ENCODE measurements at places on chromosomes 12 and 14. TPM values are rescaled to one million over a fixed set of nuclear protein-coding genes. Genes with fewer than 3 reads are reported as not detected.

Gene MMP19
- 2.1 TPM for total RNA-seq

Gene NRIP2
- 1.1 TPM for total RNA-seq

Gene ETFBKMT
- total RNA-seq: 7.9 TPM

Gene SAMD15
- total RNA-seq: 0.77 TPM

Gene RAB3IP
- 39.4 TPM for total RNA-seq

DNA sequence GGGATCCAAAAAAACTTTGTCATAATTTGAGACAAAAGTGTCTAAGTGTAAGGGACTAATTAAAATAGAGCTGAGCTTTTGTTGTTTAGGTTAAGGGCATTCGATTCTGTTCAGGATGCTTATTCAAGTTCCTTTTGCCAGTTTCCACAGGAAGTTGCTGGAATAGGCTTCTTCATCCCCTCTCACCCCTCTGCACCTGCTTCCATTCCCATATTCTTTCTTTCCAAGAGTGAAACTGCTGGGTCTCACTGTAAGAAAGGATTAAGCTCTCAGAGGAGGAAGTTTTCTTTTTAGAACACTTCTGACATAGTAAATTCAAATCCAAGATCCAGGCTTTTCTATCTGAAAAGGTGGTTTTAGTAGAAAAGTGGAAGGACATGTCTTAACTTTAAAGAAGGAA lies 61.4 kb downstream of the POLR3B start:
- DNase-seq: no peak

- DNase-seq: no peak
Measured at GRCh38 chr12:95733141-95733825, 57.3 kb downstream of the NTN4 start.

DNA sequence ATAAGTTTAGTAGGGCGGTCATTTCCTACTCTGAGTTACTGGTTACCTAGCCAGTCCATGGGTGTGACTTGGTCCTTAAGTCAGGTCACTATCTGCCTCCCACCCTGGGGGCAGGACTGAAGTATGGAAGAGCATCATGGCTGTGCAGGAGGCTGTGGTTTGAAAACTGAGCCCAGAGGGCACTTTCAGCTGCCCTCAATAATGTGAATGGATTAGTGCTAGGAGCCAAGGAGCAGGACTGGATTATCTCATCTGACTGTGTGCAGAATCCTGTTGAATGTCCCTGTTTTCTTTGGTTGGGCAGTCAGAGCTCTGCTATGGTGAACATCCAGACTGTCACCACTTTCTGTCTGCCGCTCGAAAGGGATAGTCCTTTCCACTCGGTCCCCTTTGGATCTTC lies 1.6 kb downstream of the ATXN7L3B start:
- DNase-seq: no peak

DNA sequence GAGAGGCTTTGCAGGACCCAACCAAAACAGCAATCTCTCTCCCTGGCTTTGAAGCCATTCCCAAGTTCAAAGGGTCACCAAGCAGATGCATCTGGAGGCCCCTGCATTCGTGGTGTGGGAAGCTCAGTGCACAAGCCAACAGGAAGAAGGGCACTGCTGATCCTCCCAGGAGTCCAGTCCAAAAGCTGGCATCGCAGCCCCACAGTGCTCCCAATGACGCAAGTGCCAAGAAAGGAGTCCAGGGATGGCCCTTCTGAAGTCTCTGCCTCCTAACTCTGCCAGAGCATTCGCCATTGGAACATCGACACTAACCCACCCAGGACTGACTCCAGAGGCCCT lies 25.1 kb downstream of the PXN start:
- DNase-seq: no peak

GRCh38 chr14:71236487-71236886 lies 329.2 kb downstream of the PCNX1 start:
- no peak for DNase-seq

- no peak for DNase-seq
Measured at GRCh38 chr12:76255692-76256091, 92.5 kb downstream of the BBS10 start.

DNA sequence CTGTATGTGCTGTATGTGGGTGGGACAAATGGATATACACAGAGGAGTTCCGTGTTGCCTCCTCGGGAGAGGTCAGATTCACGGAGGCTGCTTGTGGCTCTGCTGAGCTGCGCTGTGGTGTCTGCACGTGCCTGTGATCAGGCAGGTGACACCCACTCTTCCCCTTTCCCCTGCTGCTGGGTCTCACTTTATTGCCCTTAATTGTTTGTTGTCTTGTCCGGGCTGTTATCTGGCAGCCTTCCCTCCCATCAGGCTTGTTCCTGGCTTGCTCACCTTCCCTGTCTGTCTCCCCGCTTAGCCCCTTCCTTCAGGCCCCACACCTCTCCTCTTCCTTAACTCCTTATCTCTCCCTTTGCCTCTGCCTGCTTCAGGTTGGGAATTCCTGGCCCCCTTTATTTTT lies 13.5 kb downstream of the WNT5B start:
- no peak for DNase-seq

DNA sequence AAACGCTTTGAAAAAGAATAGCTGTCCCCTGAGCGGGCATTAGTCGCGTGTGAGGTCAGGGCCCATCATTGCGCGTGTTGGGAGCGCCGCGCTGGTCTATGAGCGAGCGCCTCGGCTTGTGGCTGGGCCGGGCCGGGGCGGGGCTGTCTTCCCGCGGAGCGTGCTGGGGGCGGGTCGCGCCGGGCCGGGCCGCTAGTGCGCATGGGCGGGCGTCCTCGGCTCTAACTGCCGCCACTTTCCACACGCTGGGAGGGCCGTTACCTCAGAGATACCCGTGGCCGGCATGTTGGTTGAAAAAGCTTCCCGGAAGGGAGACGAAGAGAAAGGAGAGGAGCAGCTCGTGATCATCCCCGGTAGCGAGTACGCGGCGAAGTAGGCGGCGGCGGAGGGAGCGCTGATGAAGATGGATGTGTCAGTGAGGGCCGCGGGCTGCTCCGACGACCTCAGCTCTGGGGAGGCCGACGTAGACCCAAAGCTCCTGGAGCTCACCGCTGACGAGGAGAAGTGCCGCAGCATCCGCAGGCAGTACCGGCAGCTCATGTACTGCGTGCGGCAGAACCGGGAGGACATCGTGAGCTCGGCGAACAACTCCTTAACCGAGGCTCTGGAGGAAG lies at the start of gene EID3:
Gene EID3 (plus strand): TSS at position 202 of the 614 bp plus-strand sequence. CDS start 196 bp downstream, at position 398.
- peak; percentile 96 for DNase-seq

DNA sequence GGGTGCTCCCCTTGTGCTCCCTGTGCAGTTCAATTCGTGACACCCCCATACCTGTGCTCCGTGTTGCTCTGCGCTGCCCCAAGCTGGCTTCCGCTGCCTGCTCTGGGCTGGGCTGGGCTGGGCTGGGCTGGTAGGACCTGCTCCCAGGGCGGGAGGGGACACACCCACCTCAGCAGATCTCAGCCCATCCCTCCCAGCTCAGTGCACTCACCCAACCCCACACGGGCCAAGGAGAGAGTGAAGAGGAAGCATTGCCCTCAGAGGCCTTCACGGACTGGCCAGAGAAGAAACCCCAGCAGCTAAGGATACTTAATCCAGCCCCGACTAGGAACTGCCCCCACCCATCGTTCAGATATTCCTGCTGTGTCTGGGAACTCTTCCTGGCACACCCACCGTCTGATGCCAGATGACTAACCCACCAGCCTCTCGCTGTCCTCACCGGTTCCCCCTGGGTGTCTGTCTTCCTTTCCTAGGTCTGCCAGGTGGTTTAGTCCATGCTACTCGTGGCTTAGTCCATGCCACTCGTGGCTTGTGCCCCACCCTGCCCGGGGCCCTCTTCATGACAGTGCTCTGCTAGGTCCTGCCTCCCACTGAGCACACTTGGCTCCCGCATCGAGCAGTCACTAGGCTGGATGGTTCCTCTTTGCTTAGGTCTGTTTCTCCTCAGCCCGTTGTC lies at the start of gene LPAR5:
Gene LPAR5 (minus strand): TSS at position 104 of the 676 bp plus-strand sequence. CDS start 14,711 bp downstream, outside the sequence.
- DNase-seq: no peak

DNA sequence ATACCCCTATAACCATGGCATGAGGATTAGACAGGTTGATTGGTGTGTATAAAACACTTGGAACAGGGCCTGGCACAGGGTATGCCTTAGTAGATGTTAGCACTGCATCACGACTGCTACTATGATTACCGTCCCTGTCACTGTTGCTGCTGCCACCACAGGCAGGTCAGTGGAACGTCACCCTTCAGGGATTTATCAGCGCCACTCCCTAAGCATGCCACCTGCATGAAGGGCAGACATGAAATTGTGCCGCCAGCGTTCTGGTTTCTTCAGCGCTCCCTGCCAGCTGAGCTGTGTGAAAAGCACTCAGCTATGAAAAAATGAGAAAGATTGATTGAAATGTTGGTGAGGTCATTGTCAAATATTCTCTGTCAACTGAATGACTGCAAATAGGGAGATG lies 477.0 kb downstream of the DPF3 start:
- DNase-seq: no peak
